ENCODE measurements at places on chromosomes 7 and 10. TPM values are rescaled to one million over a fixed set of nuclear protein-coding genes. Genes with fewer than 3 reads are reported as not detected.

DNA sequence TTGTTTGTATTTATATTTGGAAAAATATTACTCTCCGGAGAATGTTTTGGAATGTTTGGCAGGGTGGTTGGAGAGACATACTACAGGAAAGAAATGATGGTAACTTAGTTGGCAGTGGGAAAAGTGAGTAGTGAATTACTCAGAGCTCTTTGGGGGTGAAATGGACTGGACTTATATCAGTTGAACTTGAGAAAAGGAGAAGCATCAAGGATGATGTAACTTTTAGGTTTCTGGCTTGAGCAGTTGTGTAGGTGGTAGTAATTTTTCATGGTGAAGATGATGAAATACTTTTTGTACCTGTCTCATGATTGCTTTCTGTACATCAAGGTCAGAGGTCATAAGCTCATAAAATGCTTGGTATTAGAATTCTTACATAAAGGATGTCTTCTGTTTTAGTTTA, 617.2 kb downstream of the AUTS2 start:
- H3K36me3 ChIP-seq = no peaks in the 10 kb centered on the region
- H3K4me1 ChIP-seq = no peaks in the 10 kb centered on the region

DNA sequence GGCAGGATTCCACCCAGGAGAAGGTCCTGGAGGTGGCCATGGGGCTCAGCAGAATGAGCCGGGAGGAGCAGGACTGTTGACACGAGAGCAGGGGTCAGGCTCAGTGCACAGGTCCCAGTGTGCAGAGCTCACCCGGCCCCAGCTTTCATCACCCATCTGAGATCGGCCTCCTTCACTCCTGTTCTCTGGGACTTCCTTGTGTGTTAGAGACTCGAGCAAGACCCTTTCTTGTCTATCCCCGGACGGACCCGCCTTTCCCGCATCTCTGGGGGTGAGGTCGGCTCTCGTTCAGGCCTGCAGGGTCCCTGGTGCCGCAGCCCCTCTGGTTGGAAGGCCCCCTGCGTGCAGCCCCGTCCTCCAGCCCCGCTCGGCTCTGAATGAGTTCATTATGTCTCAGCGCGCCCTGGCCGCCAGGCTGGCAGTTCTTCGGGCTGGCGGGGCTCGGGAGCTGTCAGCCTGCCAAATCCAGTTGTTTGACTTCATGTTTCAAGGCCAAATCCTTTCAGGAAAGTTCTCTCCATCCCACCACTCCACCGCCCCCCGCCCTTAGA, 127.9 kb downstream of the LHPP start:
- H3K4me3 ChIP-seq = no peak overlapping the region
- no peaks in the 10 kb centered on the region for H3K4me1 ChIP-seq
- no peak for DNase-seq
- H3K36me3 ChIP-seq = no peaks in the 10 kb centered on the region
- no peak overlapping the region for H3K27ac ChIP-seq

DNA sequence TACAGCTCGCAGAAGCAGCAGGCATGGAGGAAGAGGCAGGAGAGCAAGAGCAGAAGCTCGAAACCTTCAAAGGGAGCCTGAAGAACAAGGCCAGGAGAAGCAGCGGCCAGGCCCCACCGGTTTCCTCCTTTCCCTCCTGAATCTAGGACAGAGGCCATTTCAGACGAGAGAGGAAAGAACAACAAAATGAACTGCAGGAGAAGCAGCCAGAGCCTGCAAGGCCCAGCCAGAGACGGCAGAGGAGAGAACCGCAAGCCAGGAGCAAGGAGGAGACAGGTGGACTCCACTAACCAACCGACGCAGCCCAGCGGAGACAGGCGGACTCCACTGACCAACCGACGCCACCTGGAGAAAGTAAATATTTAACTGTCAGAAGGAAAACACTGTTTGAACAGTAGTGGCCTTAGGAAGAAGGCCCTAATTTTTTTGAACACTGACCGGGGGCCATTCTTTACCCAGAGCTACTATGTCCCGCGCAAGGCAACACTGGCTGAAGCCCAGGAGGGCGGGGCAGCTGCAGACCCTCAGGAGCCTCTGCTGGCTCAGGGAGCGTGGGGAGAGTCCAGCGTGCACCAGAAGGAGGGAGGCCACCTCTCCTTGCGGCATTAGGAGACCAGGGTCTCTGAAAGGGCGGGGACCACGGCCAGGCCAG, 559.2 kb downstream of the PTPRN2 start:
- no peaks in the 10 kb centered on the region for H3K4me1 ChIP-seq
- DNase-seq = no peak
- H3K4me3 ChIP-seq = no peak overlapping the region
- no peaks in the 10 kb centered on the region for H3K27me3 ChIP-seq

- no peaks in the 10 kb centered on the region for H3K27me3 ChIP-seq
- DNase-seq = no peak
- no peaks in the 10 kb centered on the region for H3K4me1 ChIP-seq
These were observed 31.2 kb upstream of the FAM20C start for GRCh38 chr7:160958-161725.

DNA sequence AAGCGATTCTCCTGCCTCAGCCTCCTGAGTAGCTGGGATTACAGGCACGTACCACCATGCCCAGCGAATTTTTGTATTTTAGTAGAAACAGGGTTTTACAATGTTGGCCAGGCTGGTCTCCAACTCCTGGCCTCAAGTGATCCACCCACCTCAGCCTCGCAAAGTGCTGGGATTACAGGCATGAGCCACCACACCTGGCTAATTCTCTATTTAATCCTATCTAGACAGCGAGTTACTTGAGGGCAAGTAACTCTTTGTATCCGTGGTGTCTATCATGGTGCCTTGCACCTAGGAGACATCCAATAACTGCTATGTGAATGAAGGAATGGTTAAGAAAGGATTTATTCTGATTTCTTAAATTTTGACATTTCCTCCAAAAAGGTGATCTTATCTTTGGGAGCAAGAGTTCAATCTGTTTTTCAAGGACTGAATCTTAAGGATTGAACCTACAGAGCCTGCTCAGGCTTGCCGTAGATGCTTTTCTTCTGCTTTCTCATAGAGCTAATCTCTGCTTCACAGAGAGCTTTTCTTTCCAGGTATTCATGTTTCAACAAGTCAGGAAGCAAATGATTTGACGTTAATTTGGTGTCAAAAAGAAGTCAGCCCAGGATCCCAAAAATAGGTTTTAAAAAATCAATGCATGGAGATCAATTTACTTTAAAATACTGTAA, 101.6 kb downstream of the CUL2 start:
- H3K4me3 ChIP-seq = no peak overlapping the region
- no peaks in the 10 kb centered on the region for H3K27me3 ChIP-seq
- no peaks in the 10 kb centered on the region for H3K36me3 ChIP-seq
- DNase-seq = no peak
- no peak overlapping the region for H3K27ac ChIP-seq

GRCh38 chr7:156158213-156158612, 345.9 kb upstream of the SHH start:
- no peak for DNase-seq
- H3K4me3 ChIP-seq = no peak overlapping the region
- no peak overlapping the region for H3K27ac ChIP-seq
- no peaks in the 10 kb centered on the region for H3K36me3 ChIP-seq

DNA sequence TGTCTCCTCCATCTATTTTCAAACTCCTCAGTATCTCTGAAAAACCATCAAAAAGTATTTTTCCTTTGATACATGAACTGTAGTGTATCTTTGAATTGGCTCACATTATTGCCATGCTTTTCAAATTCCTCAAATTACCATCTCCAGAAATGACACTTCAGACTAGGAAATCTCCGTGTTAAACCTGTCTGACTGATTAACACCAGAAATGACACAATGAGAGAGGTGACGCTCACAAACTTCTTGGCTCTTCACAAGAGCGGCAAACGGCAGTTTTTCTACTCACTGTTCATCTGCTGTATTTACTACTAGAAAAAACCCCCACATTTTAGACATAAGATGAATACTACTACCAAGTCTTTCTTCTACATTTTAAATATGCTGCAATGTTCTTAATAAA, 56.6 kb downstream of the MKX start:
- DNase-seq = no peak
- no peak overlapping the region for H3K27ac ChIP-seq
- H3K27me3 ChIP-seq = peaks cover 3% of the 10 kb centered on the region
- H3K4me3 ChIP-seq = no peak overlapping the region

GRCh38 chr7:116786791-116787443, 75.5 kb upstream of the CAPZA2 start:
- H3K27ac ChIP-seq = no peak overlapping the region
- H3K4me1 ChIP-seq = peaks cover 13% of the 10 kb centered on the region
- no peak overlapping the region for H3K4me3 ChIP-seq
- peak; percentile 61 for DNase-seq
- no peaks in the 10 kb centered on the region for H3K27me3 ChIP-seq

DNA sequence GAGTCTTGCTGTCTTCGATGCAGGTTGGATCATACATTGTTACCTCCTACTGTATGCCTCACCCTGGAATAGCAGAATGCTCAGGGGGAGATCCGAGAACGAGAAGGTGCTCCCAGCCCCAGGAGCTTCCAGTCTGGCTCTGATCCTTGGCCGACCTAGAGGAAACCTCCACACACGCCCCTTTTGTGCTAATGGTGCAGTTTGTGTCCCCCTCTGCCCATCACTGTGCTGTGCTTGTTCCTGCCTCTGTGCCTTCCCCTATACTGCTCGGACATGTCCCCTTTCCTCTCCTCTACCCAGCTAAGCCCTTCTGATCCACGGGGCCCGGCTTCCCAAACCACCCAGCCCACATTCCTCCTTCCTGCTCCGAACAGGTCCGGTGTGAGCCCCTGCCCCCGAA, 32.5 kb downstream of the ZNF775 start:
- H3K4me3 ChIP-seq = no peak overlapping the region
- no peak for DNase-seq
- H3K4me1 ChIP-seq = peaks cover 1% of the 10 kb centered on the region
- H3K27ac ChIP-seq = no peak overlapping the region

DNA sequence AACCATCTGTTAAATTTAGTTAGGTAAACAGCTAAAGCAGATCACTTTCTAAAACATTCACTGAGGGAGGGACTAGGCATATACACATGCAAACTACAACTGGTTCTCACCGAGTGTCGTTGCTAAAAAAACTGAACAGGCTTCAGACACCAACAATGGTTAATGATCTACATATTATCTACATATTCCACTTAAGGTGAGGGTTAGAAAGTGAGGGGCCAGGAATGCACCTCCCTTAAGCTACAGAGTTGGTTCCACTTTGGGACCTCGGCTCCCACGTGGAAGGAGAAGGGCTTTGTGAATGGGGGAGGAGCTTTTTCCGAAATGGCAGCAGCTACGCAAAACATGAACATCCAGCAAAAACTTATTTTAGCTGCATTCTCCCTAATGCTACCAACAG, 5.8 kb downstream of the CTBP2 start:
- no peaks in the 10 kb centered on the region for H3K27me3 ChIP-seq
- no peak overlapping the region for H3K4me3 ChIP-seq
- peaks cover 38% of the 10 kb centered on the region for H3K4me1 ChIP-seq

DNA sequence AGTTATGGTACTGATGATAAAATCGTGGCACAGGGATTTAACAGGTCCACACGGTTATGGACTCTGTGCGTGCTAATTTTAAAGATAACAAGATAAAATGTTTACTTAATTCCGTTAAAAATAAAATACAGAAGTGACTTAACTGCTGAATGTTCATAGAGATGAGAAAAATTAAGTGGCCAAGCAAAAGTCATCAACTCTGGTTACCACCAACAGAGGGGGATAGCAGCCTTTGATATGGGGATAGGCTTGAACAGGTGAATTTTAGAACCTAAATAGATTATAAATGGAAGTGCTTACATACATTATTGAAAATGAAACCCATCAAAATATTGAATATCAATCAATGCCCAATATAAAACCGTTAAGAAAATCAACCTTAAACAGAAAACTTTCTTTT, 245.0 kb downstream of the WDR37 start:
- H3K36me3 ChIP-seq = no peaks in the 10 kb centered on the region
- DNase-seq = no peak
- no peak overlapping the region for H3K27ac ChIP-seq
- peaks cover 56% of the 10 kb centered on the region for H3K27me3 ChIP-seq
- no peaks in the 10 kb centered on the region for H3K4me1 ChIP-seq

- H3K27ac ChIP-seq = no peak overlapping the region
- H3K36me3 ChIP-seq = peaks cover 36% of the 10 kb centered on the region
- no peaks in the 10 kb centered on the region for H3K4me1 ChIP-seq
- no peak overlapping the region for H3K4me3 ChIP-seq
These were observed 22.7 kb downstream of the AVPI1 start for GRCh38 chr10:97664282-97664850.

DNA sequence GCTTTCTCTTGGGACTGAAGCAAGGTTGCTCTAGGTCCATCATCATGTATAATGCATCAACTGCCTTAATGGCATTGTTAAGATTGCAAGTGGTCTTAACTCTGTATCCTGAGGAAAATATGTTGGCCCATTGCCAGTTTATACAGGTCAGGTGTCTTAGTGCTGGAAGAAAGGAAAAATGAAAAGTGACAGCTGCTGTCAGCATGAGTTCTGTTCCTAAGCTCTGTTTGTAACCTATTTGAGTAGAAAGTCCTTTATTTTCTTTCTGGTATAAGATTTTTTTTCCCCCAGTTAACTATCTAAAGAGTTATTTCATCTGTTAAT, 127.2 kb downstream of the SRI start:
- peaks cover 26% of the 10 kb centered on the region for H3K4me1 ChIP-seq
- H3K27ac ChIP-seq = no peak overlapping the region
- H3K4me3 ChIP-seq = no peak overlapping the region
- no peaks in the 10 kb centered on the region for H3K36me3 ChIP-seq
- no peak for DNase-seq

DNA sequence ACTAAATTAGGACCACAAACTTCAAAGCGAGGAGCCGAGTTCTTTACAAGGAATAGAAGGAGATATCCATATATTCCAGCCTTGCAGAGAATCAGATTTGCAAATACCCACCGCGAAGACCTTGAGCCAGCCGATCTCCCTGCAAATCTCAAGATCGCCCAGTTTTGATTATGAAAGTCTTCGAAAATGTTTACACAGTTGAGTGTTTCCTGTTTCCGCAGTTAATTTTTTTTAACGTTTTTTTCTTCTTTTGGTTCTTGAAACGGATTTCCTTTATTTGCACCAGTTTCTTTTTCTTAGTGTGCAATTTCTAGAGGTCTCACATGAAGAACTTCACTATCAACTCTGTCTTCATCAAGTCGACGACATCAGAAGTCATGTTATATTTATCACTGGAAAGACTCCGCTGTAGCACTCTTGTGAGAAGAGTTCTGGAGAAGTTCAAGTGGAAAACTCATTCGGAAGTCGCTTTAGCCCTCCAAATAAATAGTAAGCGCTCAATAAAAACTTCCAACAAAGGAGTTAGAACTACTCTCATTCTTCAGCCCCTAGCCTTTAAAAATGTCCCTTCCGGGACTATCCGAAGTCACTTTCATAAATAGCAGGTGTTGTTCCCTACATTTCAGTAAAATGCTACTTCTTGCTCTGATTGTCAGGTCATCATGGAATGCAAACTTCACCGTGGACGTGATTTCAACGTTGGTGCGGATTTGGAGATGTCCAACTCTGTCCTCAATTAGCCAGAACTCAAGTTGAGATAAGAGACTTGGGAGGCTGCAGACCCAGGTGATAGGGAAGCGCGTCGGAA, 11.9 kb upstream of the SPAG6 start:
- peaks cover 8% of the 10 kb centered on the region for H3K4me1 ChIP-seq
- H3K36me3 ChIP-seq = peaks cover 27% of the 10 kb centered on the region
- peaks cover 18% of the 10 kb centered on the region for H3K27me3 ChIP-seq
- H3K4me3 ChIP-seq = no peak overlapping the region

Gene OR2A1
- total RNA-seq = 0.60 TPM

Gene LAMTOR4
- total RNA-seq = 90.4 TPM

Gene SMO
- total RNA-seq = 40.3 TPM

Gene PRKAG2
- total RNA-seq = 11.6 TPM

Gene TRUB1
- total RNA-seq = 29.6 TPM

Gene C10orf53
- not detected for total RNA-seq

Gene CDK14
- total RNA-seq = 128 TPM
